ENCODE measurements at places on chromosomes 6 and 20.
A peak's percentile ranks its signal among the peaks of the same experiment; 100 is the strongest.

- no peak for DNase-seq
Measured at GRCh38 chr20:732727-733126, 35.6 kb downstream of the SLC52A3 start.

GRCh38 chr6:152244998-152245630, 392.0 kb downstream of the SYNE1 start:
- no peak for DNase-seq

DNA sequence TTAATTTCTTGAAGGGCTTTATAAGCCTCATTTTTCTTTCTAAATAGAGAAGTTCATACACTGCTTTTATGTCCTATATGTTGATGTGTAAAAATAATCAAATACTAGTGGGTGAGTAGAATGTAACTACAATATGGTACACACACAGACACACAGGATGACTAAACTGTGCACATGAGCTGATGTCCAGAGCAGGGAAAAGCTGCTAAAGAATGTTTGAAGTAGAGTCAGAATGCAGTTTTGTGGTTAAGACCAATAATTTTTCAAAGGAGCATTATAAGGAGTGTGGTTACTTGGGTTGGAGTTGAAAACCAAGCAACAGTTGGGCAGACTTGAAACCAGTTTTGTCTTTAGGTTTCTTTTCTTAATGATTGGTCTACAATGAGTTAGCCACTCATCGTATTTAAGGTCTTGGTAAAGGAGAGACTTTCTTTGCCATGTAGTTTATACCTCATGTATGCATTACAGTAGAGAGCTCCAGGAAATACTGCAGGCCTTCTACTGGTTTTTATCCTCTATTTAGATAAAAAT, 196.6 kb downstream of the ESR1 start:
- no peak for DNase-seq

DNA sequence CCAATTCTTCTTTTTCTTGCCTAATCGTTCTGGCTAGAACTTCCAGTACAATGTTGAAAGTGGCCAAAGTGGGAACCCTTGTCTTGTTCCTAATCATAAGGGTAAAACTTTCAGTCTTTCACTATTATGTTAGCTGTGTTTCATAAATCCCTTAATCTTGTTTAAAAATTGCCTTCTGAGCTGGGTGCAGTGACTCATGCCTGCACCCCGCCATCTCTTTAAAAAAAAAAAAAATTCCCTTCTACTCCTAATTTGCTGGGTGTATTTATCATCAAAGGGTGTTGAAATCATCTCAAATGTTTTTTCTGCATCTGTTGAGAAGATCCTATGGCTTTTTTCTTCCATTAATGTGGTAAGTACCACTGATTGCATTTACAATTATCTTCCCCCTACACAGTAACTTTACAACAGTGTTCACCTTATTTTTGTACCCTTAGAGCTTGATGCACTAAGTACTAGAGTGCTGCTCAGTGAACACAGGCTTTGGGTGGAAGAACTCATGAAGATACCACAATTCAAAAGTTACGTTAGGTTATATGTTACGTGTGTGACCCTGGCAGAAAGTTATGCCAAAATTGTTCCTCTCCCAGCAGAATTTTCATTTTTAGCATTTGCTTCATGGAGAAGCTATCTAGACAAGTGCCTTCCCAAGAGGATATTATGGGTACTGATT, 9.7 kb downstream of the SNRPB start:
- DNase-seq, result no peak

DNA sequence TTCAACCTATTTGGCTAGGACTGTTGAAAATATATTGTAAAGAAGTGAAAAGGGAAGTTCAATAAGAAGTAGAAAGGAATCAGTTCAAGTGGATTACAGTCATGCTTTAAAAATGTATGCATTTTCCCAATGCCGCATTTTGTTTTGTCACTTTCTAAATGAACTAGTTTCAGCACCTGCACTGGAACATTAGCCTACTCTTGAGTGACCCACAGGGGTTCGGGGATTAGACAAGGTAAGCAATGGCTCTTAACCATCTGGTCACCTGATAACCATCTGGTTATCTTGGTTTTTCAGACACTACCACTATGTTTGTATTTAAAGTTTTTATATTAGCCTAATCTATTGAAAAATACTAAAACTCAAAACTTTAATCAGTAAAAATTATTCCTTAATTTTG, 97.6 kb downstream of the CD164 start:
- DNase-seq, result peak; percentile 76

DNA sequence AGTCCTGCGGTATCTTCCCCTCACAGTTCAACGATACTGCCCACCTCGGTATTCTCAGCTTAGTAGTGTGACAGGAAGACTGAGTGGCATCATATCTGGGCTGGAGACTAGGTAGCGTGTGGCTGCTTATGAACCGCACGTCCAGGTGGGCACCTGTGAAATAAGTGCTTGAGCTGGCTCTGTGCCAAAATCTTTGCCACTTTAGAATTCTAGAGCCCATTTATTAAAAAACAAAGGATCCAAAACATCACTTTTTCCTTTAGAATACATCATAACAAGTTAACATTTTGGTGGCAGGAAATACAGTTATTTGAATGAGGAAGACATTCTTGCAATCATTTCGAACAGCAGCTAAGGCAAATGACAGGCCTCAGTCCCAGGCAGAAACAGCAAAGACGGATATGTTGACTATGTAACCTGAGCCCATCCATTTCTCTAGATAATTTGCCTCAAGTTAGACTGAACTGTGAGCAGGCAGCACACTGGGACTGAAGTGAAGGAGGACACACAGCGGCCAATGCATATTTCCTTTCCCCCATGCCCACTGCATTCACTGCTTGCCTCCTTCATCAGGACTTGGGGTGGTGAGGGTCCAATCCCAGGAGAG, 136.6 kb downstream of the GMDS start:
- DNase-seq, result no peak

- DNase-seq, result no peak
Measured at GRCh38 chr20:63544958-63545516, 2.5 kb downstream of the SRMS start.

- DNase-seq, result peak; percentile 7
Measured at GRCh38 chr6:75483136-75483952, 10.3 kb downstream of the FILIP1 start.

DNA sequence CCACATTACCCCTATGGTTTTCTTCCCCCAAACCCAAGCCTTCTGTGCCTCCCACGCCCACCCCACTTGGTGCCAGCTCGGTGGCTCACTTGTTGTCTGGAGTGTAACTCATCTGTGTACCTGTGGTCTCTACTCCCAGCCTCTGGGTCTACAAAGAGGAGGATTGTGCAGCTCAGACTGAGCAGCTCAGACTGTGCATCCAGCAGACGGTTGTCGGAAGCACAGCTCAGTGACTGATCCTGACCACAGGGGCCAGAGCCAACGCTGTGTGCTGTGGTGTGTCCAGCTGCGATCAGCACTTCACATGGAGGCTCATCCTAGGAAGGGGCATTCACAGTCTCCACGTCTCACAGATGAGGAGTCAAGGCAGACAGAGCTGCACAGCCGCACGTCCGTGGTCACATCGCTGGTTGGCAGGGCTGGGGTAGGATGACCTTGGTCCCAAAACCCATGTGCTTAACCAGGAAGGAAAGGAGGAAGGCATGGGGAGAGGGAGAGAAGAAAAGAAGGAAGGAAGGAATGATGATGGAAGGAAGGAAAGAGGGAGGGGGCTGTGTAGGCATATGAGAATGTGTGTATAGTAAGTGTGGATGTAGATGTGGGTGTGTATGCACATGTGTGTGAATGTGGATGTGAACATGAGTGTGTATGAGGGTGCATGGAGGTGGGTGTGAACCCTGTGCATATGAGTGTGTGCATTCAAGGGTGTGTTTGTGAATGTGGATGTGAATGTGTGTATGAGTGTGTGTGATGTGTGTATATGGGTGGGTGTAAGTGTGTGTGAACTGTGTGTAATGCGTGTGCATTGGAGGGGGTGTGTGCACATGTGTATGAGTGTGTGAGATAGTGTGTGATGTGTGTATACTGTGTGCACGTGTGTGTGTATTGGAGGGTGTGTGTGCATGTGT, 28.2 kb upstream of the STX16 start:
- DNase-seq, result no peak

DNA sequence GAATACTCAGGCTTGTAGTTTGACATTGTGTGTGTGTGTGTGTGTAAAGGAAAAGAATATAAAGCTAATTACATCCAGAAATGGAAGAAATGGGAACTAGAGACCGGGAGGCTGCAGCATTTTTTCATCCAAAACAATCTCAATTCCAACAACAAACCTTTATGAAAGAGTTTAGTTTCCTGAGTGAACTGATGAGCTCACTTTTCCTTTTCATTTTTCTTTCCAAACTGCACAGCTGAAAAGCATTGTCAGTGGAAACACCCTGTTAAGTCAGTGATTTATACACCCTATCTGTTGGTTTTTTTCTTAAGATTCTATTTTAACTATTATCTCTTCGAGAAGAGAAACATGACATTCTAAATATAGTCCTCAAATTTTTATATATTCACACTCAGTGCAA, 130.9 kb downstream of the RFPL4B start:
- no peak for DNase-seq

DNA sequence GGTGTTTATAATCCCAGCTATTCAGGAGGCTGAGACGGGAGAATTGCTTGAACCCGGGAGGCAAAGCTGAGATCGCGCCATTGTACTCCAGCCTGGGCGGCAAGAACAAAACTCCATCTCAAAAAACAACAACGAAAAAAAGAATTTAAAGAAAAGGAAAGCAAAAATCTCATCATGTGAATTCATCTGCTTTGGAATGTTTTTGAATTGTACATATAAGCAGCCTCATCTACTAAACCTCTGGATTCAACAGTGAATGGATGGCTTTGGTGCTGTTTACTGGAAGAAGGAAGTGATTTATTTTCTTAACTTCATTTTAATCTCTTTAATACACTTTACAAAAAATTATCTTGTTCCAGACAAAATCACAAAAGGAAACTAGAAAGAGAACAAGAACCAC, 51.8 kb upstream of the PNRC1 start:
- DNase-seq, result no peak

DNA sequence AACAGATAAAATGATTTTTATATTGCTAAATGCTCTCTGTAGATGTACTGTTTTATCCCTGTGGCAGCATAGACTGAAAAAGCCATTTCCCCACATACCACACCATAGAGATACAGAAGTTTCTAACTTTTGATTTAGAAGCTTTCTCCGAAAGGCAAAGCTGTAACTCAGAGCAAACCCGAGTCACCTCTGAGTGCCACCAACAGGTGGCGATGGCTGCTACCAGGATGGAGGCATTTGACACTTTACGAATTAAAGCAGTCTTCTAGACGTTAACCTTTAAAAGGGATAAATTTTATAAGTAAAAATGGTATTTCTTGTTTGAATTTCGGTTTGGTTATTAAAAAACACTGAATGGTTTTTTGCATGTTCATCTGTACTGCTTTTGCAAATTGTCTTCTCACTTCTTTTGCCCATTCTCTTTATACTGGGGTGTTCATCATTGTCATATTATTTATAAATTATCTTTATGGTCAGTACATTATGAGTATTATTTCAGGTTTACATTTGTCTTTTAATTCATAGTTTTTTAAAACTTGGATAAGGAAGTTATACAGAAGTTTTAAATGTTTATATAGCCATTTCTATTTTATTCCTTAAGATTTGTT, 201.0 kb upstream of the CEP162 start:
- no peak for DNase-seq

GRCh38 chr6:21384216-21384615, 209.3 kb upstream of the SOX4 start:
- no peak for DNase-seq

- DNase-seq, result no peak
Measured at GRCh38 chr20:62617711-62618483, 24.4 kb upstream of the SLCO4A1 start.

DNA sequence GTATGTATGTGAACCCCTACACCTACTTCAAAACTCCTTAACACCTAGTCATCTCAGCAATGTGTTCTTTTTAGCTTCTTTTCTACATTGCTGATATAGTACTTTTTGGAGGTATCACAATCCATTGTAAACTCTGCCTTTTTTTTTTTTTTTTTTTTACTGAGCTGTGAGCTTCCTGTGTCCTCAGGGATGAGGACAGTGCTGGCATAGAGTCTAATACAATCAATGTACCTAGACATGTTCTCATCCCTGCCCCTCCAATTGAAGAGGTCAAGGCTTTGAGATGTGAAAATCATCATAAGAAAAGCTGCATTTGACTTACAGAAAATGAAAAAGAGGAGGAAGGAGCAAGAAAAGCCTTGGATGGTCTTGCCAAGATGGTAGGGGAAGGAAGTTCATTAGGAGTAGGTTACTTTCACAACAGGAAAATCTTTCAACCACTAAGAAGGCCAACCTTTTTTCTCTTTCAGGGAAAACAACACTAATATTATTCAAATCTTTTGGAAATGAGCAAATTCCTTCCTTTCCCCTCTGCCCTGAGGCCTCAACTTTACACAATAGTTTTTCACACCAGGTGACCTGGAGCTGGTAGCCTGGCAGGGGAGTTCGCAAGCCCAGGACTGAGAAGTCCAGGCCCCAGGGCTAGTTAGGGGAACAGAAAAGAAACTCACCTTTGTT, 2.8 kb upstream of the JARID2 start:
- DNase-seq, result no peak

- DNase-seq, result no peak
Measured at GRCh38 chr6:36963451-36964290, 9.1 kb downstream of the PI16 start.

GRCh38 chr6:115634887-115635286, 425.8 kb downstream of the FRK start:
- no peak for DNase-seq

DNA sequence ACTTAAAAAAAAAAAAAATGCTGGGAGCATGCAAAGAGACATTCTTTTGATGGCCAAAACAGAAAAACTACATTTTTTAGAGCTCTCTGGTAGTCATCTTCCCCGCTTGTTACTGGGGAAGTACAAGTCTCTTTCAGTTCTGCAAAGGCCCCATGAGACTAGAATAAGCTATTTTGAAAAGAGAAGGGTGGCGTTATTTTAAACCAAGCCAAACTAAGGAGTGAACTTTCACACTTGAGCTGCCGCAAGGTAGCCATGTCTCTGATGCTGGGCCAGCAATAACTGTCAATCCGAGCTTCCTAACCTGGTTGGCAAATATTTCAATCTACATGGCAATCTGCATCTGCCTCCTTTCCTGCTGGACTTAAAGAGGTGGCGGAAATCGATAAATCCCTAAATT, 96.7 kb downstream of the L3MBTL3 start:
- DNase-seq, result no peak

GRCh38 chr20:52830598-52830997, 141.6 kb upstream of the TSHZ2 start:
- no peak for DNase-seq

DNA sequence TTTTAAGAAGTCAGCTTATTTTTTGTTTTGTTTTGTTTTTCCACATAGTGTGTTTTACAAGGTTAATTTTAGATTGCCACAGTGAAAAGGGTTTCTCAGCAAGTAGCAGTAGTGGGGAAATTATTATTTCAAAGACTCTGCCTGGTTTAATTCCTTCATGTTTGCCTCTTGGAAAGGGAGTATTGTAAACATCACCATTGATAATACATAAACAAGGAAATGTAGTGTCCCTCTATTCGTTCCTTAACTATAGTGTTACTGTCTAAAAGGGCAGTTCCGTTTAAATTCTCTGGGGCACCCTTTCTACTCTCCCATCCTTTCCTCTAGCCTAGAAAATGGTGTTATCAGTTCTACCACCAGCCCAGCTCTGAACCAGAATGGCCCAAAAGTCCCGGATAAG, 391.0 kb upstream of the SOX4 start:
- no peak for DNase-seq

- no peak for DNase-seq
Measured at GRCh38 chr6:44742828-44743372, 355.4 kb downstream of the CDC5L start.

GRCh38 chr6:108760126-108761050, 87.8 kb upstream of the ARMC2 start:
- DNase-seq, result no peak

- DNase-seq, result no peak
Measured at GRCh38 chr6:131739136-131739535, 28.3 kb upstream of the CTAGE9 start.

- DNase-seq, result no peak
Measured at GRCh38 chr6:15761045-15761502, 98.2 kb upstream of the DTNBP1 start.

All from NCI-H524 treated with DMSO at 0.1 percent for 48 hours (cell line).